Heart right ventricle (tissue), 16 donors: ENCODE measurements at places on chromosomes 12 and 14. TPM values are rescaled to one million over a fixed set of nuclear protein-coding genes. Genes with fewer than 3 reads are reported as not detected.

The EID3 gene
- 0.48 TPM for polyA plus RNA-seq

The TTC8 gene
- 3.8 TPM for polyA plus RNA-seq

DNA sequence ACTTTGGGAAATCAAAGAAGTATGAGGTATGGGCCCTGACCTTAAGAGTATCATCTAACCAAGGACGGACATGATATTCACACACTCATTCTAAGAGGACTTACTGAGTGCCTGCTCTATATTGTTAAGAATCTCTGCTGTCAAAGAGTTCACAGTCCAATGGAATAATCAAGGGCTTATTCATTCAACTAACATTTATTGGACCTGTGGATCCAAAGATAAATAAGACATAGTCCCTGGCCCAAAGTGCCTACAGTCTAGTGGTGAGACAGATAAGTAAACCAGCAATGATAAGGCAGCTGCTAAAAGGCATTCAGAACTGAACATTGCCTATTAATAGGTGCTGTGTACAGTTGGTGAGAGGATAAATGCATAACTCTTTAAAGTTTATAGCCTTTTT, 11.0 kb downstream of the WDR20 start:
- no peak for DNase-seq

- no peak for DNase-seq
These were observed 217.9 kb downstream of the CRADD start for GRCh38 chr12:93895089-93895445.

GRCh38 chr14:90564496-90564895, 167.7 kb downstream of the CALM1 start:
- no peak for DNase-seq

- no peak for DNase-seq
These were observed 80.0 kb downstream of the SLC25A47 start for GRCh38 chr14:100403105-100403504.

DNA sequence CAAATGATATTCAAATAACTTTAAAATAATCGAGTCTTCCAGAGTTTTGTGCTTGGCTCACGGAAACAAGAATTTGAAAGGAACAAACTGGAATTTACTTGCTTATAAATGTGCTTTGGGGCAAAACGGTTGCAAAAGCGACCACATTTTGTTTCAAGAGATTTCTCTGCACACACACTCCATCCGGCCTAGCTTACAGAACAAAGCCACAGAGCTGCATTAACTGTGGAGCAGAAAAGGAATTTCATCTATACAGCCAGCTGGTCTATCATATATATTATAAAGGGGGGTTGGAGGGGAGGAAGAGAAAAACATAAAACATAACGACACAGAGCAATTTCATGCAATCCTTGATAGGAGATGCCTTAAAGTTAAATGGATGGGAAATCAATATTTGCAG, 153.0 kb downstream of the MYRFL start:
- DNase-seq: no peak

GRCh38 chr12:131363393-131363792, 347.5 kb upstream of the SFSWAP start:
- no peak for DNase-seq

- DNase-seq: no peak
These were observed 27.0 kb upstream of the ULK1 start for GRCh38 chr12:131867471-131867870.

GRCh38 chr14:100677554-100678468, 48.9 kb upstream of the DLK1 start:
- peak; percentile 79 for DNase-seq

DNA sequence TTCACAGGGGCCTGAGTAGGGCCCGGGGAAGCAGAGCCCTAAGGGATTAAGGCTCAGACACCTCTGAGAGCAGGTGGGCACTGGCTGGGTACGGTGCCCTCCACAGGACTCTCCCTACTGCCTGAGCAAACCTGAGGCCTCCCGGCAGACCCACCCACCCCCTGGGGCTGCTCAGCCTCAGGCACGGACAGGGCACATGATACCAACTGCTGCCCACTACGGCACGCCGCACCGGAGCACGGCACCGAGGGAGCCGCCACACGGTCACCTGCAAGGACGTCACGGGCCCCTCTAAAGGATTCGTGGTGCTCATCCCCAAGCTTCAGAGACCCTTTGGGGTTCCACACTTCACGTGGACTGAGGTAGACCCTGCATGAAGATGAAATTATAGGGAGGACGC, 7.1 kb downstream of the LTBR start:
- DNase-seq: no peak

DNA sequence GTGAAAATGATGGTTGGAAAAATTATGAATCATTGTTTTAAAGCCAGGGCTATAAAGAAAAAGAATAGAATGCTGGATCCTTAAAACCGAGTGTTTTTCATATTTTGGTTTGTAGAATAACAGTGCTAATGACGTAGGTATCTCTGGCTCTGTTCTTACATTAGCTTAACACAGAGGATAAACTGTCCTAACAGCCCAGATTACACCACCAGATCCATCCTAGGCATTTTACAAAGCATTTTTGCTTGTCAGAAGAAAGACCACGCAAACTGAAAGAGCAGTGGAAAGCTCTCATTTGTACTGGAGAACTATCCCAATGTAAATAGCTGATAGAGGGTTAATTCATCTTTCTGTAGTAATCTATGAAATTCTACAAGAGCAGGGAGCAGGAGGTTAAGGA, 13.6 kb downstream of the IFT81 start:
- no peak for DNase-seq
